ENCODE measurements at places on chromosomes 7 and 10.

DNA sequence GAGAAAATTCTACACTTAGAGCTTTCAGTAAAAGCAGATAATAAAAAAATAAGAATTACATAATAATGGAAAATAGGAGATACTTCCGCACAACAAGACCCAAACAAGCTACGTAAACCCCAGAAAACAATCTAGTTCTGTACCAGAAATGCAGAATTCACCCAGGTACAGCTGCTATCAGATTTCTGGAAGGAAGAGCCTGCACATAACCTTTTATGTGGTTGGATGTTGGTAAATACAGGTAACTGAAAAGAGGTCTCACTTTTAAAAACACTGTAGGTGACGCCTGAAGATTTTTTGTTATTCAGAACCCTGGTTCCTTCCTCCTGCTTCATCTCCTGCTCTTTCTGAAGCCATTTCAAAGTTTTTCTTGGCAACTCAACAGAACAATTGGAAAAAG is 29.9 kb downstream of the PANK1 start:
- DNase-seq = no peak

- no peak for DNase-seq
Observed at GRCh38 chr10:85614981-85615380, 751.6 kb downstream of the GRID1 start.

DNA sequence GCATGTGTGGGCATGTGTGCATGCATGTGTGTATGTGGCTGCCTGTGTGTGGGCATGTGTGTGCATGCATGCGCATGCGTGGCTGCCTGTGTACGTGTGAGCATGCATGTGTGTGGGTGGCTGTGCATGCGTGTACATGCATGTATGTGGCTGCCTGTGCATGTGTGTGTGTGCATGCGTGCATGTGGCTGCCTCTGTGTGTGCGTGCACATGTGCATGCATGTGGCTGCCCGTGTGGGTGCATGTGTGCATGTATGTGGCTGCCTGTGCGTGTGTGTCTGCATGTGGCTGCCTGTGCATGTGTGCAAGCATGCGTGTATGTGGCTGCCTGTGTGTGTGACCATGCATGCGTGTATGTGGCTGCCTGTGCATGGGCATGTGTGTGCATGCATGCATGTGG is 217.2 kb downstream of the ELFN1 start:
- DNase-seq = no peak

- DNase-seq = no peak
Observed at GRCh38 chr7:126305671-126306070, 947.1 kb downstream of the GRM8 start.
